Suppressor macrophage treated with lipopolysaccharide for 4 hours (primary cell): ENCODE measurements at places on chromosomes 3 and 15.

- no peak for DNase-seq
Measured at GRCh38 chr3:4708230-4708629, 215.1 kb downstream of the ITPR1 start.

DNA sequence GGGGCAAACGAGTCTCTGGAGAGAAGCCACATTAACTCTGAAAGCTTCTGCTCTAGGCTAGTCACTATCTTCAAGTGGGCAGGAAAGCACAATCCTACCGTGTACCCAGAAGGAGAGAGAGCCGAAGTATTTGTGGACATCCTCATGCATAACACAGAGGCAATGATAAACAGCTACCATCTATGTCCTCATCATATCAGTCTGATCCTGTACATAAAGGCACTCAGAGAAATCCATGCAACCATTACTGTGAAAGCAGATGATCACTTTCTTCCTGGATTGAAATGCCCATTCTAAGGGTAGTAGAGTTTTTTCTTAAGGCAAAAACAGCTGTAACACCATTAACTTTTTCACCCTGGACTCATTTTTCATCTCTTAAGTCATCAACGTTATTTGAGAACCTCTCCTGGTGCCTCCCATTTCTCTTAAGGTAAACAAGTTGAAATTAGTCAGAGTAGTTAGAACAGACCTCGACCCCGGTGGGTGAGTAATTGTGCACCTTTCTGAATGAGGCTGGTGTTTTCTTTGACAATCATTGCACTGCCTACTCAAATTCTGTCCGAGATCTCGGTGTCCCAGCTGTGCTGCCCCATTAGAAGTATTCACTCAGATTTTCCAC, 327.4 kb downstream of the SHQ1 start:
- DNase-seq, result no peak

DNA sequence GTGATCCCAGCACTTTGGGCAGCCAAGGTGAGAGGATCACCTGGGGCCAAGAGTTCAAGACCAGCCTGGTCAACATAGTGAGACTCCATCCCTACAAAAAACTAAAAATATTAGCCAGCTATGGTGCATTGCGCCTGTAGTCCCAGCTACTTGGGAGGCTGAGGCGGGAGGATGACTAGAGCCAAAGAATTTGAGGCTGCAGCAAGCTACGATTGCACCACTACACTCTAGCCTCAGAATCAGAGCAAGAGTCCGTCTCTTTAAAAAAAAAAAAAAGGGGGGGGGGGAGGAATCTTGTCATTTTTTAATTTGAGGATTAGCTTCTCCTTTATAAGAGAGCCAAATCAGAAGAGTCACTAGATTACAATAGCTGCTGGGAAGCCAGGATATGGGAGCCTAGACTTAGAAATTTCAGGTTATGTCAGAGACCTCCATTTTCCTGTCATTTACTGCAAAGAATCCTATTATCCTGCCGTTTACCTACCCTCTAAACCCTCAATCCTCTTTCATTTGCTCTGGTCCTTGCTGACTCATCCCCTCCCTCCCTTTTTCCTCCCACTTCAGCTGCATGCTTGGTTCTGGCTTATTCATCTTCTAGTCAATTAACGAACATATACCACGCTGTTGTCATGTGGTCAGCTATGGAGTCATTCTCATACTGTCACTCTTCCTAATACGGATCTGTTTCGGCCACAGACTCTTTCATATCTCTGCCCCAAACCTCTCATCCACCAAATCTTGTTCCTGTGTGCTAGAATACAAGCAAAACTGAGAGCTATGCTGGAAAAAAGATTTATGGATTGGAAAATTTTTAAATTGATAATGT, 83.8 kb upstream of the PPIB start:
- peak; percentile 88 for DNase-seq

DNA sequence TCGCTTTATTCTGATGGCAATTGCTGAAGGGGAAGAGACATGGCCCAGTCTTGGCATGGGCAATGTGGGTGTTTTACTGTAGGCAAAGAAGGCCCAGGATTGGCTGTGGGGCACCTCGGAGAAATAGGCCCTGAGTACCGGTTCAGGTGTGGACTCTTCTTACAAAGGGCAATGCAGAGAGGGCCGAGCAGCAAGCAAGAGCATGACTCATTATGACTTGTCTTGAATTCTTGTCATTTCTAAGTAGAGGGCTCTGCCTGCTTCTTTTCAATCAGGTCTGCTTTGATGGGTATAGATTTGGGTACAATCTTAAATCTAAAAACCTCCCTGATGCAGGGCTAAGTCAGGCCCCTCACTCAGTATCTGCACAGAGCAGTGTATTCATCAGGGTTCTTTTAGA, 14.8 kb upstream of the BUB1B start:
- DNase-seq, result no peak

GRCh38 chr3:126519506-126520455, 2.2 kb upstream of the UROC1 start:
- DNase-seq, result no peak

DNA sequence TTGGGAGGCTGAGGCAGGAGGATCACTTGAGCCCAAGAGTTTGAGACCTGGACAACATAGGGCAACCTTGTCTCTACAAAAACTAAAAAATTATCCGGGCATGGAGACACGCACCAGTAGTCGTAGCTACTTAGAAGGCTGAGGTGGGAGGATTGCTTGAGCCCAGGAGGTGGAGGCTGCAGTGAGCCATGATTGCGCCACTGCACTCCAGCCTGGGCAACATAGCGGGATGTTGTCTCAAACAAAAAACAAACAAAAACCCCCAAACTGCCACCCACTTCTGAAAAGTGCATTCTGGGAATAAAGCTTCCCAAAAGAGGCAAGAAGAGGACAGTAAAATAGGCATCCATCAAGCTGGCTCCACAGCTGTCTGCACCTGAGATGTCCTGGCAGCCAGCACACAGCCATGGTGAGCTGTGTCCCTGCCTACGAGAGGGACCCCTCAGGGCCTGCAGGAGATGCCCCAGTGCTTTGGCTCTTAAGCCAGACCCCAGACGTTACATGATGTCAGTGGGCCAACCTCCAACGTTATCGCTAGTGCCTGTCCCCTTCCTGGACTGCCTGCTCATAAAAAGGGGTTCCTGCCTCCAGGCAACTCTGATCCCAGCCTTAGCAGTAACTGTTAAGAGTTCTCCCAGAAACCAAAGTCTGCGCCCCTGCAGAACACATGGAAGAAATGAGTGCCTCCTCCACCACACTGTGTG, 101.1 kb downstream of the LRIG1 start:
- no peak for DNase-seq

- DNase-seq, result no peak
Measured at GRCh38 chr15:34812369-34812768, 17.0 kb upstream of the ACTC1 start.

- DNase-seq, result peak; percentile 97
Measured at GRCh38 chr3:49673715-49674496, at the start of gene APEH. TSS of gene APEH (plus strand) at chr3:49674351. CDS start at chr3:49674402, 51 bp downstream.

GRCh38 chr3:52446042-52446441, 1.1 kb upstream of the SEMA3G start:
- no peak for DNase-seq

GRCh38 chr15:49062900-49063299, 16.7 kb upstream of the SECISBP2L start:
- DNase-seq, result no peak

GRCh38 chr3:195767792-195768191, 43.9 kb downstream of the MUC4 start:
- no peak for DNase-seq

GRCh38 chr3:87359826-87360225, 83.4 kb upstream of the POU1F1 start:
- DNase-seq, result no peak

DNA sequence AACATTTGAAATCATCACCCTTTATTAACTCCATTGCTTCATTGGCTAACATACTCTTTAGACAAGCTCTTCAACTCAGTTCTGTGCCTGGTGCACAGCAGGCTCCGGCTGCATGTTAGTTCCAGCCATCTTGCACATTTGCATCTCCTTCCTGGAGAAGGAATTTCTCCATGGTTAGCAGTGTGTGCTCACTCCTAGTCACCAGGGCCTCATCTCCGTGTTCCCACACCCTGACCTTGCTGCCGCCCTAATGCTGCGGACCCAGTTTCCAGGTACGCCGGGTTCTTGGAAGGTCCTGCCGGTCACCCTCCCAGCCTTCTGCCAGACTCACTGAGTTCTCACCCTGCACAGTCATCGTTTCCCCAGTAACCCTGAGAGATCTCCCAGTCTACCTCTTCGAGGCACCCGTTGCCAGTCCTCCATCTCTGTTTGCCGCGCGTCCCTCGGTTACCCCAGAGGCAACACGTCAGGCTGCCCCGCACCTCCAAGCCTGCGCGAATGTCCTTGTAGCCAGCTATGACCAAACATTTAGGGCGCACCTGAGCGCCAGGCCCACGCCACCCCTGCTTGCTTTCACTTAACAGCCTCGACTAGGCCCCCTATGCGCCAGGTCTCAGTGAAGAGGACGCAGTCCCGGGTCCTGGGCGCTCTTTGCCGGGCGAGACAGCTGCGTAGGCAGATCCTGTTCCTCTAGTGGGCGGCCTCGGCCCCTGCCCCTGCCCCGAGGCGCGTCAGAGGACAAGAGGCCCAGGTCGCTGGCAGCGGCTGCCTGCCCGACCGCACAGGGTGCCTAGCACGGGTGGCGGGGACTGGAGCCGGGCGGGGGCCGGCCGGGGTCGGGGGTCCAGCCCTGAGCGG, 747 bp upstream of the ZNF592 start:
- peak; percentile 53 for DNase-seq

- DNase-seq, result no peak
Measured at GRCh38 chr15:80208758-80209734, 43.0 kb downstream of the CTXND1 start.

- no peak for DNase-seq
Measured at GRCh38 chr3:53022647-53023046, 23.2 kb downstream of the SFMBT1 start.

GRCh38 chr3:185976977-185977678, 39.3 kb upstream of the TRA2B start:
- DNase-seq, result peak; percentile 86

DNA sequence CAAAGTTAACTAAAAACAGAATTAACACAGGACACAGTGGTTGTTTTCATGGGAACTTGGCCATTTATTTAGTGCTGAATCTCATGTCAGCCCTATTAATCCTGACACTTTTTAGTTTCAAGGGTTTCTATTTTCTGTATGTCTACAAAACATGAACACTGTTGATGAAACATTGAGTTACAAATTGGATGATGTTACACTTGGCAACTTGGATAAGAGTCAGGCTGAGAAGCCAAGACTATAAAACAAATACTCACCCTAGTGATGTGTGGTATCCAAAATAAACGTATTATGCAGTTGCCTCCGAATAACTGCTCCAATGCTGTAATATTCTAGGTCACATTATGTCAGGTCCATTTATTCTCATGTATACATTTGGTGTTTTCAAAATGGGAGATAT, 349.6 kb downstream of the ZIC1 start:
- no peak for DNase-seq

GRCh38 chr3:67524046-67524445, 130.4 kb downstream of the SUCLG2 start:
- DNase-seq, result no peak

DNA sequence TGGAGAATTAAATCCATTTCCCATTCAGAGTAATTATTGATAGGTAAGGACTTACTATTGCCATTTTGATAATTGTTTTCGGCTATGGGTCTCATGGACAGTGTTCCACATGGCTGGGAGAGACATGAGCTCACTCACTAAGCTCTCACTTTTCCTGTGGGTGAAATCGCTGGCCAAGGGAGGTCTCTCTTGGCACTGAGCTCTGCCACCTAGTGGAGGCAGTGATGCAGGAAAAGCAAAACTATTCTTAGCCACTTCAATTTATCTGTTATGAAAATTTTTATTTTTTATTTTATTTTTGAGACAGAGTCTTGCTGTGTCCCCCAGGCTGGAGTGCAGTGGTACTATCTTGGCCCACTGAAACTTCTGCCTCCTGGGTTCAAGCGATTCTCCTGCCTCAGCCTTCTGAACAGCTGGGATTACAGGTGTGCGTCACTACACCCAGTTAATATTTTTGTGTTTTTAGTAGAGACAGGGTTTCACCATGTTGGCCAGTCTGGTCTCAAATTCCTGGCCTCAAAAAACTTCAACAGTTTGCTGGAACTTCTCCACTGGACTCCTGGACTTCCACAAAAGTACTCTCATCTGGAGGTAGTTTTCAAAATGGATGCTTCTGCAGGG, 4.7 kb upstream of the RNF13 start:
- DNase-seq, result peak; percentile 87

DNA sequence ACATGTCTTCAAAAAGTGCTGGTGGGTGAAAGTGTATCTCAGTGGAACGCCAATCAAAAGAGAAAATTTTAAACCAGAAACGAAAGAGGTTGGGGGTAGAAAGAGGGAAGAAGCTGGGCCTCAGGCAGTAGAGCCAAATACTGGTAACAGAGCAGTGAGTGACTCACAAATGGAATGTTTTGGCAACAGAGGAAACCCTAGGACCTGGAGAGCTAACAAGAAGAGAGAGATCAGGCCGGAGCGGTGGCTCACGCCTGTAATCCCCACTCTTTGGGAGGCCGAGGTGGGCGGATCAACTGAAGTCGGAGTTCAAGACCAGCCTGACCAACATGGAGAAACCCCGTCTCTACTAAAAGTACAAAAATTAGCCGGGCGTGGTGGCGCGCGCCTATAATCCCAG, 450.8 kb upstream of the NAALADL2 start:
- no peak for DNase-seq

- no peak for DNase-seq
Measured at GRCh38 chr3:70433091-70433490, 120.7 kb upstream of the MDFIC2 start.

GRCh38 chr3:122498152-122498551, 16.6 kb downstream of the KPNA1 start:
- DNase-seq, result no peak

- DNase-seq, result no peak
Measured at GRCh38 chr15:94238539-94239118, 7.3 kb downstream of the MCTP2 start.

DNA sequence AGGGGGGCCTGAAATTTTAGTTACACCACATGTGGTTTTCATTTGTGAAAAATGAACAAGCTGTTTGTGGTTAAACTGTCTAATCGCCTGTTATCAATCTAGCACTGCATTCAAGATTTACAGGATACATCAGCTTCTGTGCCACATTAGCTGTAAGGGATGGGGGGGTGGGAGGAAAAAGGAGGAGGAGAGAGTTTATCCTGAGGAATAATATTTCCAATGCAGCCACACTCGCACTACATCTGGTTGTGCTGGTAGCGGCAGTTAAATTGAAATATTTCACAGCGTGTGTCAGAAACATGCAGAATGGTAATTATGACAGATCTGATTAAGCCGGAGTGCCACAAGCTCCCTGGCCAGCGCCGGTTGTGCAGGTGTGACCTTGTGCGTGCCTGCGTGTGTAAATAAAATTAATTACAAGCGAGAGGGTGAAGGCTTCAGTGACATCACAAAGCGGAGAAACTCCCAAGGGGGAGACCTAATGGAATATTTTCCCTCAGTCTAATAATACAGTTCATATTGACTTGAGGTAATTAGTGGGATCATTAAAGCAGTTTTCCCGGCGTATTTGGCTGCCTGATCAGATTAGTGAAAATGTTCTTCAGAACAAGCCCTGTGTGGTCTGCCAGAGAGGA, 55.5 kb downstream of the SATB1 start:
- no peak for DNase-seq

GRCh38 chr3:29525254-29525881, 244.5 kb downstream of the RBMS3 start:
- no peak for DNase-seq

- no peak for DNase-seq
Measured at GRCh38 chr3:29346828-29347227, 66.0 kb downstream of the RBMS3 start.

GRCh38 chr15:71335591-71335990, 220.3 kb downstream of the THSD4 start:
- no peak for DNase-seq
